ENCODE measurements at places on chromosomes 7 and 10.

GRCh38 chr7:45977256-45977780 lies 56.2 kb upstream of the IGFBP3 start:
- DNase-seq: no peak

DNA sequence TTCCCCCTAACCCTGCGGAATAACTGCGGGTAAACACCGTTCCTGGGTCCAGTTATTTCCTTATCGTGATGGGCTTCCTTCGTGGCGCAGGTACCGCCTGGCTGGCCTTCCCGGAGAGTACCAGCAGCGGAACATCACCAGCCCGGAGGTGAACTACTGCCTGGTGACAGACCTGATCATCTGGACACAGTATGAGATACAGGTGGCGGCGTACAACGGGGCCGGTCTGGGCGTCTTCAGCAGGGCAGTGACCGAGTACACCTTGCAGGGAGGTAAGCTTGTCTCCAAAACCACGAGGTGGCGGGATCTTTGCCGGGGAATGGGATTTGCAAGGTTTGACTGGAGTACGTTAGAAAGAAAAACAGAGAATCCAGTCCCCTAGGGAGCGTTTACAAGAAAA lies 665.0 kb upstream of the FOXK1 start:
- no peak for DNase-seq

GRCh38 chr7:2106924-2107323 lies 125.8 kb downstream of the MAD1L1 start:
- DNase-seq: no peak

DNA sequence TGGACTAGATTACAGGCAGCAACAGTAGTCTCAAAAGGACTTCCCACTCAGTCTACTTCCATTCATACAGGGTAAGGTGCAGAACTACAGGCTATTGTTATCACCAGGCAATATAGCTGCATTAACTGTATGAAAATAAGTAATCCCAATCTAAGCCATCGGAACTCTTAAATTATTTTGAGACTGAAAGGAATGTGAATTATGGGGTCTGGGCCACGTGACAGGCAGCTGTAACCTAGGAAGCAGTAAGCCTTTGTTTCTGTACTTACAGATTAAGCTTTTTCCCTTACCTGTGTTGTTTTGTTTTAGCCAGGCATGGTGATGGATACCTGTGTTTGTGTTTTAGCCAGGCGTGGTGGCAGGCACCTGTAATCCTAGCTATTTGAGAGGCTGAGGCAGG lies 152.4 kb upstream of the TRIM24 start:
- no peak for DNase-seq

DNA sequence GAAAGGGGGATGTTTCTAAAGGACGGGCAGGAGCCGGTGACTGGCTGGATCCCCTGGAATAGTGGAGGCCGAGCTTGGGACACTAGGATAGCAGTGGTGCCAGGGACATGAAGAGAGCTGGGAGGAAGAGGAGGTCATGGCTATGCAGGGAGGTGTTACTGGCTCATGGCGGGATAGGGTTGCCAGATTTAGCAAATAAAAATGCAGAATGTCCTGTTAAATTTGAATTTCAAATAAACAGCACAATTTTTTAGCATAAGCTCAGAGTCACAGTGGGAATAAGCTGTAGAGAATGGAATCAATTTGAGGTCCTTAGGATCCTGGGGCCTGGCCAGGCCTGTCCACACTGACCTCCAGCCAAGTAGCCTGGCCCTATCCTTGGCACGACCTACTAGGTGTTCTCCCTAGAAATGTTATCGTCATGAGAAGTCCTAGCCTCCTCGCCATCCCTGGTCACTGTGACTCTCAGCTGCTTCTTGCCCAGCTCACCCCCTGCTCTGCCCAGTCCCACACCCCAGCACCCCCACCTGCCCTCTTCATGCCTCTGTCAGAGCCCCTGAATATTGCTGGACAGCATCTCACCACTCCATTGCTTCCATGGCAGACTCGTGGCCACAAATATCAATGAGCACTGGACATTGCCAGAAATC lies 7.6 kb upstream of the KCP start:
- no peak for DNase-seq

- DNase-seq: no peak
These were observed 263.9 kb upstream of the FZD1 start for GRCh38 chr7:90999989-91000979.

DNA sequence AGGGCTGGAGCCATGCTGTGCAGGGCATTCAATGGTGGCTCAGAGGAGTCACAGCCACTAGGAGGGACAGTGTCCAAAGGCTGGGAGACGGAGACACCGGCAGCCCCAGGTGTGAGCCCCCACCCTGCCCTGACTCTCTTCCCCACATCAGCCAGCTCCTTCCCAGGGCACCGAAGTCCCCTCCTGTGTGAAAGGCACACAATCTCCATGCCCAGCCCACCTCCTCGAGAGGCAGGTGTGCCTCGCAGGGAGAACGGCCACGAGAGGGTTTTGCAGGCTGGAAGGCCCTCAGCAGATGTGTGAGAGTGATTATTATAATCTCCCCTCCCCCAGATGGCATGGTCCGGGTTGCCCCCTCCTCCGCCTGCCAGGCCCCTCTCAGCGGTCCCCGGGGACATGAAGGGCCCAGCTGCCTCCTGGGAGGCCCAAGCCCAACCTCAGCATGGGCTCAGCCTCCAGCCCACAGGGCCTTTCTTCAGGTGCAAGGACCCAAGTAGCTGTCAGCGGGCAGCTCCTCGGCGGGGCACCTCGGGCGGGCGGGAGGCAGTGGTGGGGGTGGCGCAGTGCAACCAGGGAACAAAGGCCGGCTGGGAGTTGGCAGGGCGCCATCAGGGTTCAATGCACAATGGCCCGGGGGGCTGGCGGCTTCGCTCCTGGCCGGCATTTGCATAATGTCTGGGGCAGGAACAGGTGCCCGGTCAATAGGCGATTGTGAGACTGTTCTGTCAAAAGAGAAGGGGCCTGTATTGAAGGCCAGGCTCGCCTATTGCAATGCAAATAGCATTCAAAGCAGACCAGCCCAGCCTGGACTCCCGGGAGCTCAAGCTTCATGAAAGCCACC lies 155.3 kb upstream of the ZMIZ1 start:
- no peak for DNase-seq

All from CD4-positive, alpha-beta T cell treated with Interleukin-12 subunit alpha and Interleukin-12 subunit beta, for 1 hour (primary cell).